NCI-H526 treated with DMSO at 0.1 percent for 48 hours (cell line): ENCODE measurements at places on chromosomes 1 and 21.

- no peak for DNase-seq
Measured at GRCh38 chr1:177338376-177338775, 167.6 kb downstream of the BRINP2 start.

- peak; percentile 72 for DNase-seq
Measured at GRCh38 chr1:904310-904950, 19.3 kb upstream of the SAMD11 start.

DNA sequence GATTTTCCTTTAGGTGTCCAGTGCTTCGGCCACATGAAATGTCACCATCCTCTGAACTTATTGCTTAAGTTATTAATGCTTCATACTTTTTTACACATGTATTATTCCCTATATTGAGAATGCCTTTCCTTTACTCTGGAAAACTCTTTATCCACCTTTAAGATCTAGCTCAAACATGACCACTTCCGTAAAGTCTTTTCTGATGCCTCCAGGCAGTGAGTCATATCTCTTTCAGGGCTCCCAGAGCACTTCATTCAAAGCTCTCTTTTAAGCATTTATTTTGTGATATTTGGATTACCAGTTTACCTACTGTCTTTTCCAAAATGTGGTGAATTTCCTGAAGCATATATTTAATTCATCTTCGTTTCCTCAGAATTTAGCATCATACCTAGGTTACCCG is 178.9 kb downstream of the HS2ST1 start:
- no peak for DNase-seq

DNA sequence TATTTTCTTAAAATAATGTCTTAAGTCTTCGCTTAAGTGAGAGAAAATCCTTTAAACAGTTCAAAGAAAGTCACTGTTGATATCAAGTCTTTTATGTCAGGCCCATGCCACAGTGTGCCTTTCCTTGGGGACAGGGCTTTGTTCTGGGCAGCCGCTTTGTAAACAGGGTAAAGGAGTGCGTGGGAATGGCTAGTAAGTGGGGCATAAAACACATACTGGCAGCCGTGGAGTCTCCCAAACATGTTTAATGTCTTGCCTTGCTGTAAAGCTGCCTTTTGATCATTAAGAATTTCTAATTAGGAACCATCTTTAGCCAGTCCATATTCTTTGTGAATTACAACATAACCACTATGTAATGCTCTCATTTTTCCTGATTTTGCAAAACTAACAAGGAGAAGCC is 99.7 kb downstream of the PHTF1 start:
- DNase-seq = no peak

DNA sequence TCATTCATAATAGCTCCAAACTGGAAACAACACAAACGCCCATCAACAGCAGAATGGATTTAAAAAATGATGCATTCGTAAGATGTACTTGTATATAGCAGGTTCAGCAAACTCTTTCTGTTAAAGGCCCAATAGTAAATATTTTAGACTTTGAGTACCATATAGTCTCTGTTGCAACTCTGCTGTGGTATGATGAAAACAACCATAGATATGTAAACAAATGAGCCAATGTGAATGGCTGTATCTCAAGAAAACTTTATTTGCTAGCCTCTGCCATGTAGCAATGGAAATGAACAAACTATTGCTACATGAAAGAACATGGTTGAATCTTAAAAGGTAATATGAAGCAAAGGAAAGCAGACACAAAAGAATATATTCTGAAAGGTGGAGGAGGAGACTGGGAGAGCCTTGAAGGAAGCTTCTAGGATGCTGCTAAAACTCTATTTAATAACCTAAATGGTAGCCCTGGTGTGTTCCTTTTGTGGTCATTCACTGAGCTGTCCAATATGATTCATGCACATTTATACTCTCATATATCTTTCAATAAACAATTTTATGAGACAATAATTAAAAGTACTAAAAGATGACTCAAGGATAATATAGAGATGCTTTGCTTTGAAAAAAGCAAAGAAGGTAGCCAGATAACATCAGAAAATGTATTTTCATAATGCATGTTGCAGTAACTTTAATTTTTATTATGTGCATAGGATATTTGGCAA is 29.1 kb upstream of the FMO3 start:
- no peak for DNase-seq

DNA sequence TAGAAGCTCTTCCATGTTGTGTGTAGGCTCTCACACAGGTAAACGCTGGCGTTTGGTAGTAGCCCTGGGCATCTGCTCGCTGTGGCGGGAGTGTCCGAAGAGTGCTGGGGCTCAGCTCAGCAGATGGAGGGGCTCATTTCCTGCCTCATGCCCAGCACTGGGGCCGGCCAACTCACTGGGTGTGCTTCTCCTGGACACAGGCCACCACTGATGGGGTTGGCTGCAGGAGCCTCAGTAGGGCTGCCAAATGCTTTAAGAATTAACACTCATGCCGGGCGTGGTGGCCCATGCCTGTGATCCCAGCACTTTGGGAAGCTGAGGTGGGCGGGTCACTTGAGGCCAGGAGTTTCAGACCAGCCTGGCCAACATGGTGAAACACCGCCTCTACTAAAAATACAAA is 20.9 kb downstream of the UQCRHL start:
- DNase-seq = no peak

DNA sequence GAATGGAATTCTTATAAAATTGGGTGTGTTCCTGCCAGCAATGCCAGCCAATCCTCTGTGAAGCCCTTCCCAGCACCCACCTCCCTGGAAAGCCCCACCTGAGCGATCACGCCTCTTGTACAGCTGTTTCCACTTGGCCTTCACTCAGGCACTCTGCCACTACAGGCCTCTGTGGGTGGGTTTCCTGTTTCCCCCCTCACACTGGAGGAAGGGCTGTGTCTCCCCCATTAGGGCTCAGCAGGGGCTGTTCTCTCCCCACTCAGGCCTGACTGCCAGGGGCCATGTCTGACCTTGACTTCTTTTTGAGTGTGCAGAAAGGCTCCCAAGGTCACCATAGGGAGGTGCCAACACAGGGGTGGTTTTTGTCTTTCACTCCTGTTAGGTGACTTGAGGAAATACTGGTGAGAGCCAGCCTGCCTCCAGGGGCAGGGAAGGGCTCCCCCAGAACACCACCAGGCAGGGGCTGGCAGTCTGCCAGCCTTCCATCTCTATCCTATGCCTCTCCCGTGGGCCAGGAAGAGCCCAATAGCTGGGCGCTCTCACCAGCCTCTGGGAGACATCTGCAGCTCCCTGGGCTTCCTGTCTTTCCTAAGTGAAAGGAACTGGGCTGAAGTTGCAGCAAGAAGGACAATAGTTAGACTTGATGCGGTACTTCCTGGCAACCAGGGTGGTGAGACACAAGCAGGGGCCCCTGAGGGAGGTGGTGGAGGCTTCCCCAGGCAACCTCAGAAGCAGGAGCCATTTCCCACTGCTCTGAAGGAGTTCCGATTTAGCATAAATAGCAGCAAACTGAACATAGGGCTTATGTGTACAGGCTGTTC is 49.1 kb downstream of the ELK4 start:
- no peak for DNase-seq

GRCh38 chr1:78645723-78646122 is 3.9 kb upstream of the IFI44 start:
- DNase-seq = no peak

GRCh38 chr21:35648512-35648911 is 411.8 kb downstream of the SETD4 start:
- DNase-seq = peak; percentile 18

DNA sequence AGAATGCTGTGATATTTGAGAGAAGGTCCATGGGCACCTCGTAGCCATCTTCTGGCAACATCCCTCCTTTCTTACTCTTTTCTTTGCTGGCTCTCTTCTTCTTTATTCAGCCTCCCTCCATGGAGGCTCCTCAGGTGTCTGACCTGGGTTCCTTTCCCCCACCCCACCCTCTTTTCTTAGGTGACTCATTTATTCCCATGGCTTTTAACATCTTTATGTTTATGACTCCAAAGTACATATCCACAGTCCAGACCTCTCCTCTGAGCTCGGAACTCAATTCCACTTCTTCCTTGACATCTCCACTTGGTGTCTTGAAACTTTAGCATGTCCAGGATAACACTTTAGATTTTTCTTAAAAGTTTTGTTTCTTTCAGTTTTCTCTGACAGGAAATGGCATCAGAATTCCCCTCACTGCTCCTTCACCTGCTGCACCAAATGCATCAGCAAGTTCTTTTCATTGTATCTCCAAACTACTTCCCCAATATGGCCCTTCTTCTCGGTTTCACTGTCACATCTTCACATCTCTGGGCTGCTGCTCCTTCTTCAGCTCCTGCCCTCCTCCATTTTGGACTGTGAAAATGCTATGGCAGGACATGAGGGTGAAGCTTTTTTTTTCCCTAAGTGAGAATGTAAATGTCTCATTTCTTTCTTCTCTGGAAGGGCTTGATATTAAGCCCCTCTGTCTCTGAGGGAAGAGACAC is 95.9 kb downstream of the GIPC2 start:
- no peak for DNase-seq

DNA sequence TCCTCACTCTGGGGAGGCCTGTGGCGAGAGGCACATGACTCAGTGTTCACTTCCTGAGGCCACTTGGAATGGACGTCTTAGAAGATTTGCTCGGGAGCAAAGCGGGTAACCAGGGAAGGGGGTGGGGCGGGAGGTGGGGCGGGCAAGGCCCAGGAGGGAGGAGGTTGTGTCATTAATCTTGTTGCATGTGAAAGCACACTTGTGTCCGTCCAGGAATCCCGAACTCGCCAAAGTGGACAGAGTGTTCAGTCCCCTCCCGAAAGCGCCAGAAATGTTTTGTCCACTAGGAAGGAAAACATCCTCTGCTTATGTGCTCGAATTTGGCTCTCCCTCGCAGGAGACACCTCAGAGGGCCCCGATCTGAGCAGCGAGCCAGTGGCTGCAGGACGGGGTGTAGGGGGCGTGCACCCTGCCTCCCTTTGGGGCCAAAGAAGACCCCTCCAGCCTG is 84.2 kb downstream of the SPSB1 start:
- no peak for DNase-seq

- no peak for DNase-seq
Measured at GRCh38 chr21:45380566-45380965, 24.4 kb upstream of the COL18A1 start.

GRCh38 chr1:181632492-181632891 is 149.2 kb downstream of the CACNA1E start:
- no peak for DNase-seq

DNA sequence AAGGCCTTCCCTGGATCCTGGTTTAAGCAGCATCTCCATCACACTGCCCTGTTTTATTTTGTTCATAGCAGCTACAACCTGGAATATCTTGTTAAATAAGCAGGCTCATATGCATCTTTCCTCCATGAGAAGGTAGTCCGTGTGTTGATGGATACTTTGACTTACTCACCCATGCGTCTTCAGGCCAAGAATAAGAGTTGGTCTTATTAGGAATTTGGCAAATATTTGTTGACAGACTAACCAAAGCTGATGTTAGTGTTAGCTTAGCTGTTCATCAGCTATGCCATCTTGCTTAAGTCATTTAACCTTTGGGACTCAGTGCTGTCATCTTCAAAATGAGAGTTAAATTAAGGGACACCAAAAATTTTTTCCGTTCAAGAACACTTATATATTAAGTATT is 59.2 kb downstream of the SASS6 start:
- no peak for DNase-seq

GRCh38 chr1:117561071-117561470 is 44.8 kb upstream of the TENT5C start:
- no peak for DNase-seq

GRCh38 chr1:18107369-18108298 is at the start of gene IGSF21:
Gene IGSF21, plus strand, starts transcription at chr1:18107798. Its CDS starts 331 bp downstream, at chr1:18108129.
- peak; percentile 54 for DNase-seq

DNA sequence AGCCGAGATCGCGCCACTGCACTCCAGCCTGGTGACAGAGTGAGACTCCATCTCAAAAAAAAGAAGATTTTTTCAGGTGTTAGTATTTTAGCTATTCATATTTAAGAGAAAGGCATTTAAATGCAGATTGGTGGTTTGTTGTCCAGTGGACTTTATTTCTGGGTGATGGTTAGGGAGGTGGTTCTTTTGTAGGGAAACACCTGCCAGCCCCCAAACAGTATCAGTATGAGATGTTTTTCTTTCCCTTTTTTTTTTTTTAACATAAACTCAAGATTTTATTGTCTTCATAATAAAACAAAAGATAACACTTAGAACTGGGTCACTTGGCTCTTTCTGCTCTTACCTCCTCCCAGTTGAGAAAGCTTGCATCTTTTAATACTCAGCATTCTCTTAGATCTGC is 9.9 kb downstream of the CCDC18 start:
- DNase-seq = no peak

- DNase-seq = no peak
Measured at GRCh38 chr1:150972417-150972940, 2.2 kb downstream of the CERS2 start.

GRCh38 chr1:43801203-43801602 is 93.9 kb downstream of the ST3GAL3 start:
- DNase-seq = no peak

- no peak for DNase-seq
Measured at GRCh38 chr1:52825868-52826267, 16.7 kb upstream of the ZYG11A start.

- DNase-seq = no peak
Measured at GRCh38 chr1:64042331-64043100, 160.9 kb upstream of the UBE2U start.

GRCh38 chr1:164836614-164837018 is 277.6 kb downstream of the PBX1 start:
- DNase-seq = no peak

- DNase-seq = no peak
Measured at GRCh38 chr1:52195161-52195560, 53.3 kb downstream of the ZFYVE9 start.

DNA sequence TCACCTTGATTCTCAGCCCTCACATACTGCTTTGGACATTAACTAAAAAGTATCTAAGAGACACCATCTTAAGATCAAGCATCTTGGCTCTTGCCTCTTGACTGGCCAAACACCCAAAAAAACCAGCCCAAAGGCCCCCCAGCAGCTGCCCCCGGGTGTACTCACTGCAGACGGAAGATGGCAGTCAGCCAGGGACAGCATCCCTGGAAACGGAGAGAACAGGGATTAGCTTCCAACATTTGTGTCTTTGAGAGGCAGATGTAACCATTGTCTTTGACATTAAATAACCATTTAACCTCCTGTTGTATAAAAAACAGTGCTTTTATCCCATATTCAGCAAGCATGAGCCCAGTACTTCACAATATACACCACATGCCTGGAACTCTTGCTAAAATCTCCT is 11.3 kb downstream of the TMEM63A start:
- DNase-seq = no peak

DNA sequence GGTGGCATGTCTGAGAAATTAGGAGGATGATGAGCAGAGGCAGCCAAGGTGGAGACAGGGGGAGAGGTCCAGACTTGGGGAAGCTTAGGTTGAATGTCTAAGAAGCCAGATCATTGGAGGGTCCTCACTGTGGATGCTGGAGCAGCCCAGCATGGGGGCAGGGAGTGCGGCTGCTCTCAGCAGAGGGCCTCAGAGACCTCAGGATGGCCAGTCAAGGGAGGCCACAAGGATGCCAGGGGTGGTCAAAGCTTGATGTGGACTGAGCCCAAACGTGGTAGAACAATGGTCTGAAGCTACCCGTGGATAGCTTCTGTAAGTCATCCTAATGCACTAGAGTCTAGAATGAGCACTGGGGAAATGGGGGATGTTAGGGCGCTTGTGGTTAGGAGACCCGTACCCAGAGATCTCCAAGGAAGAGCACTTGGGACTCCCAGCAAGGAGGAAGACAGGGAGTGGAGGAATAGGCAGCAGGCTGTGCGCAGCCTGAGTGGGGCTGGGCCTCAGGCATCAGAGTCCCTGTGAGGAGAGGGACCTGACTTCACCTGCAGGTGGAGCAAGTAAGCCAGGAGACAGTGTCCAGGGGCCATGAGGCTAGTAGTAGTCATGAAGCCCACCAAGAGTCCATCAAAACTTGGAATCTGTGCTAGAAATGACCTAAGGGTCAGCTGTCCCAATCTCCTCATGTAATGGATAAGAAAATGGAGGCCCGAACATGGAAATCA is 4.3 kb upstream of the S100A9 start:
- no peak for DNase-seq
